ENCODE measurements at places on chromosomes 2 and 18. TPM values are rescaled to one million over a fixed set of nuclear protein-coding genes. Genes with fewer than 3 reads are reported as not detected.

Gene RTKN
- total RNA-seq, result 9.5 TPM

Gene CRYBA2
- total RNA-seq, result not detected

Gene CRACDL
- total RNA-seq, result 51.9 TPM

DNA sequence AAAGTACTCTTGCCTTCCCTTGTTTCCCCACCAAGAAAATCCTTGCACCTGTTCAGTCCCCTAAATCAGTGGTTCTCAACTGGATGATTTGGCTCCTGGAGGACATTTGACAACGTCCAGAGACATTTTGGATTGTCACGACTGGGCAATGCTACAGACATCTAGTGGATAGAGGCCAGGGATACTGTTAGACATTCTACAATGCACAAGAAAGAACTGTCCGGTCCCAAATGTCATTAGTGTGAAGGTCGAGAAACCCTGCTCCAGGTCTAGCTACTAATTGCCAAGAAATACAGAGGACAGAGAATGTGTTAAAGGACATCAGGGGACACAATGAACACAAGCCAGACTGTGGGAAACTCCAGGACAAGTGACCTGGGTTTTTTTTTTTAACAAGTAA is 60.0 kb downstream of the LRP2 start:
- DNase-seq, result no peak
- no peak overlapping the region for H3K27ac ChIP-seq
- no peaks in the 10 kb centered on the region for H3K4me1 ChIP-seq
- no peaks in the 10 kb centered on the region for H3K27me3 ChIP-seq
- H3K36me3 ChIP-seq, result no peaks in the 10 kb centered on the region

DNA sequence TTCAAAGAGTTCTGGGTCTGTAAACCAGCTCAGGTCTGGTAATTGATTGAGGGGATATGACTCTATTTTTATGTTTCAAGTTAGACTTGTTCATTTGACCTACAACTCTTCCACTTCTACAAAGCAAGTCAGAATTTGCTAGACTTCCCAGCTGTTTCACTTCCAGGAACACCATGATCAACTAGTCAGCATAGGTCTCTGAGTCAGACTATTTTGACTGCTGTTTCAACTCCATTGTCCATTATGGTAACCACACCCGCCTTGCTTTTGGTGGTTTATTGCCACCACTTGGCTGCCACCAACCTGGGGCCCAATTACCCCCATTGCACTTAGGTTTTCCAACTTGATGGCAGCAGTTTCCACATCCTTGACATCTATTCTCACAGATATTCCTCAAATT is 116.6 kb downstream of the LAMA3 start:
- H3K36me3 ChIP-seq, result no peaks in the 10 kb centered on the region
- H3K27ac ChIP-seq, result no peak overlapping the region
- H3K4me1 ChIP-seq, result no peaks in the 10 kb centered on the region
- no peaks in the 10 kb centered on the region for H3K27me3 ChIP-seq
- no peak for DNase-seq
- no peak overlapping the region for H3K4me3 ChIP-seq

- peaks cover 50% of the 10 kb centered on the region for H3K36me3 ChIP-seq
- H3K27ac ChIP-seq, result no peak overlapping the region
- H3K27me3 ChIP-seq, result no peaks in the 10 kb centered on the region
- no peak overlapping the region for H3K4me3 ChIP-seq
- no peak for DNase-seq
These were observed 5.7 kb downstream of the MCM6 start for GRCh38 chr2:135870571-135870970.

DNA sequence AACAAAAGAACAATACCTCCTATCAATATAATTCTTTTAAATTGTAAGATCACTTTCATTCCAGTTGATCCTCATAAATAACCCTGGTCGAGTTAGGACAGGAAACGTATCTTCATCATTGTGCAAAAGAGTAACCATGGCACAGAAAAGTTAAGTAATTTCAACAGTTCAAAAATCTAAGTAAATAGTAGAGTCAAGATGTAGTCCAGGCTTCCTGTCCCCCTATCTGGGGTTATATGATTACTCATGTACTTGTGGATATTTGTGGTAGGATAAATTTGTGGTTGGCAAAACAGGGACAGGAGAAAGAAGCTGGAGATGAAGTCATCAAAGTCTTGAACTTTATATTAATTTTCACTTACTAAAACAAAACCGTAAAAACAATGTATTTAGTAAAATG is 772.6 kb downstream of the TSN start:
- H3K4me1 ChIP-seq, result no peaks in the 10 kb centered on the region
- no peaks in the 10 kb centered on the region for H3K27me3 ChIP-seq
- H3K27ac ChIP-seq, result no peak overlapping the region
- H3K4me3 ChIP-seq, result no peak overlapping the region
- DNase-seq, result no peak
